Suppressor macrophage treated with lipopolysaccharide for 4 hours (primary cell): ENCODE measurements at places on chromosomes 4 and X.
A peak's percentile ranks its signal among the peaks of the same experiment; 100 is the strongest.

- DNase-seq: no peak
Measured at GRCh38 chr4:85790582-85790981, 315.6 kb downstream of the ARHGAP24 start.

- DNase-seq: peak; percentile 70
Measured at GRCh38 chr4:169410839-169411770, 140.3 kb upstream of the SH3RF1 start.

GRCh38 chr4:37471971-37472370 is 214.2 kb downstream of the RELL1 start:
- DNase-seq: peak; percentile 79

GRCh38 chr4:60759518-60760245 is 440.4 kb upstream of the ADGRL3 start:
- DNase-seq: no peak

GRCh38 chr4:74364256-74364651 is 691 bp upstream of the EREG start:
- DNase-seq: no peak

GRCh38 chr4:134200811-134201215 is 776 bp downstream of the PABPC4L start:
- no peak for DNase-seq

- peak; percentile 87 for DNase-seq
Measured at GRCh38 chr4:105471566-105472176, 2.2 kb downstream of the PPA2 start.

DNA sequence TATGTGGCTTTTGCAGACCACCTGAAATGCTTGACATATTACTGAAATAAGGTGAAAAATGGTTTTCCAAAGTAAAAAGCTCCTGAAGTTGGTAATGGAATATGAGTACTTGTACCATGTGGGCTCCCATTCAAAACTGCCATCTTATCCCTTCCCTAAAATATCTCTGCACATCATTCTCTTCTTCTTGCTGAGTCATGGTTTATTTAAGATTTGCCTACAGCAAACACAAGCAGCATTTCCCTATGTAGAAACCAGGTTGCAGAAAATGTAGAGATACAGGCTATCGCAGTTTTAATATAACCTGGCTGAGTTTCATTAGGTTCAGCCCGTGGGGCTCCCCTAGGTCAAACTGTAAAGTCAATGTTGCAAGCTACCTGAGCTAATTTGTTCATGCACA is 270.1 kb downstream of the NLGN4X start:
- DNase-seq: no peak

DNA sequence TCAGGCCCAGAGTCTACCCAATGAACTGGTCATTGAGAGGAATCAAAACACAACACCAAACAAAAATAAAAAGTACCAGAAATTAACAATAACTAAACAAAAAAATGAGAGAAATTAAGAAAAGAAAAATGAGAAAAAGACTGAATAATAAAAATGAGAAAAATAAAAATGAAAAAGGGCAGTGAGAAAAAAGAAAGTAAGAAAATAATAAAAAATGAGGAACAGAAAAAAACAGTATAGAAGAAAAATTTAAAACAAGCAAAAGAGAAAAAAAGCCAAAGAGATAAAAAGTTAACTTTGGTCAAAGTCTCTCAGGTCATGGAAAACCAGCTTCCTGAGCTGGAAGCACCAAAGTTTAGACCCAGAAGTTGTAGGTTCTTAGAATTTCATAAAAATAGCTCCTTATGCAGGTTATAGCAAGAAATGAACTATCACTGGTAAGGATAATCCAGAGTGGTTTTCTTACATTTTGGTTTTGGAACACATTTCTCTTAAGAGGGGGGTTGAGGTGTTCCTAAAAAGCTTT is 51.0 kb upstream of the WDR17 start:
- DNase-seq: no peak

GRCh38 chrX:96311366-96311765 is 373.3 kb upstream of the DIAPH2 start:
- DNase-seq: no peak

DNA sequence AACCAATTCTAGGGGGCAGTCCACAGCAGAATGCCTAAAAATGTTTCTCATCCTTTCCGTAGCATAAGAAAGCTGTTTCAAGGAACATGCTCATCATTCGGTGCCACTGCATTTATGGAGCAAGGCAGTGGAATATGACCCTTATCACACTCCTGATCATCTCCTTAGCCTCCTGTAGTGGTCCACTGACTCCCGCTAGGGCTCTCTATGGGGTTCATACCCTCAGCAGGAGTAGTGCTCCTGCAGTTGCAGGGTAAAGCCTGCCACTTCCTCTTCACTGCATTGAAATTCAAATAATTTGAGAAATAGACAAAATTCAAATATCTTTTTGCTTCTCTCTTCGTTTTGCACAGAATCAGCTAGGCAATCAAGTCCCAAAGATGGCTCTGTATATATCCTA is 107.0 kb downstream of the NDST3 start:
- DNase-seq: no peak

GRCh38 chrX:39261446-39262147 is 460.3 kb downstream of the MID1IP1 start:
- DNase-seq: peak; percentile 51

GRCh38 chr4:107711831-107712230 is 8.2 kb downstream of the PAPSS1 start:
- DNase-seq: no peak

- no peak for DNase-seq
Measured at GRCh38 chr4:126137782-126138170, 823.0 kb downstream of the FAT4 start.

DNA sequence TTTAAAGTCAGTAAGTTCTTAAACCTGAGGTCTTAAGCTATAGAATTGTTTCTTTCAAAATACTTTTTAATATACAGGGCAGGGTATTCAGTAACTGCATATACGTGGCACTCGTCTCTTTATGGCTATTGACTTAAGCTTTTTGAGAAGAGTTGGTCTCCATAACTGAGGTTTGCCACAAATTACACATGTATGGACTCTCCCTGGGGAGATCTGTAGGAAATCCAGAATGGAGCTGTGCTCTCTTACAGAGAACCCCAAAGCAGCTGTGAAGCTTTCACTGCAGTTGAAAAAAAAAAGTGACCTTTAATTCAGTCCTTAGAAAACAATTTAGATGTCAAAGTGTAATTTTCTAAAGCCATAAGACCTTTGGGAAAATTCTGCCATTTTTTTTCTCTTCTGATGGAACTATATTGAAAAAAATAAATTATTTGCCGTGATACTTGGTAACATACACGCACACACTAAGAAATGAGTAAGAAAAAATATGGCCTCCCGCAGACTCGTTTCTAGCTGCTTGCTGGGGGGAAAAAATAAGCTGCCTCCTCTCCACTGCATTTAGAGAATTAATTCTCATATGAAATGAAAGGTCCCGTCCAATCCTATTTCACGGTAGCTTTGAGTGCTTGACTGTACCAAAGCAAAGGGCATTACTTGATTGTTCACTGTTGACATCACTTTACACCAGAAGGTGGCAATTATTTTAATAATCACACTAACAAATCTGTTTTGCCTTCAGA is 159.4 kb upstream of the TENM3 start:
- DNase-seq: no peak

DNA sequence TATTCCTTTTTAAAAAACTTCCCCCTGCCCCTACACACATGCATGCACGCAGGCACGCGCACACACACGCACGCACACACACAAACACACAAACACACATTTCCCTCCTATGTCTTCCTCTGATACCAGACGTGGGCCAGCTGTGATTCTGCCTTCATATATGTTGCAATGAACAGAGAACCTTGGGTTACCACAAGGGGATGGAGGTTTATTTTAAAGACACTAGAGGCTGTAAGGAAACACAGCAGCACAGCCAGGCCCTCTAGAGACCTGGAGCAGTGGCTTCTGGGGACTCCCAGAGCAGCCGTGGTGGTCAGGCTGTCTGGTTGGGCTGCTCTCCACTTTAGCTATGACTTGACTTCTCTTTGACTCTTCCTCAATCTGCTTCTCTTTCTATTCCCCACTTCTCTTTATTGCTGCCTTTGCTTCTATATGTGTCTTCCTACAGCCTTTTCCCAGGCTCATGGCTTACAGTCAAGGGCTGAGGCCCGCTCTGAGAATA is 3.2 kb upstream of the TLR10 start:
- DNase-seq: peak; percentile 94

DNA sequence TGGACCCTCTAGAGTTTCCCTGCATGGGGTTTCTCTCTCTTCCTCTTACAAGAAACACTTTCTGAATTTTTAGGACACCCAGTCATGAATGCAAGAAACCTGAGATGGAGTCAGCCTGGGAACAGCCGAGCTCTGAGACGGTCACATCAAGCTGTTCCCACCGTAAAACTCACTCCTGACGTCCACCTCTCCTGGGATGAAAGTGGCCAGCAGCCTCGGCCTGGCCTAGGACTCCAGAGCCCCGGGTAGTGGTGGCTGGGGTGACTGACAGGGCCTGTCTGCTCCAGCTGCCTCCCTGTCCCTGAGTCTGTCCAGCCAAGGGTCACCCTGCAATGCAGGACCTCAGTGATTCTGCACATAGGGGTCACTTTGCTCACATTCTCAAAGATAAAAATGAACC is 217.8 kb downstream of the SHOX start:
- DNase-seq: no peak

DNA sequence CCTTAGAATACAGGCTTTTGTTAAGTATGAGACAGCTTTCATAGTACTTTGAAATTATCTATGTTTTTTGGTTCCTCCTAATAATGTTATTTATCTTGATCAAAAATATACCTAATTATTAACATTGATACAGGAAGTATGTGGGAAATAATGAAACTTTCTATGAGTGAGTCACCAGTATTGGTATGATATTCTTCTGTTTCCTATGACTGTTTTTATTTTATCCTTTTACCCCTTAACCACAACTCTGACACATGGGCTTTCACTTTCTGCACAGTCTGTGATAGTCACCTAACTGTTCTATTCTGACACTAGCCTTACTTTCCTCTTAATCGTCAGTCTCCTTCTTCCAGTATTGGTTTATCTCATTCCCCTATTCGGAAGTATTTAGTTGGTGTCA is 4.7 kb downstream of the THAP9 start:
- peak; percentile 64 for DNase-seq

DNA sequence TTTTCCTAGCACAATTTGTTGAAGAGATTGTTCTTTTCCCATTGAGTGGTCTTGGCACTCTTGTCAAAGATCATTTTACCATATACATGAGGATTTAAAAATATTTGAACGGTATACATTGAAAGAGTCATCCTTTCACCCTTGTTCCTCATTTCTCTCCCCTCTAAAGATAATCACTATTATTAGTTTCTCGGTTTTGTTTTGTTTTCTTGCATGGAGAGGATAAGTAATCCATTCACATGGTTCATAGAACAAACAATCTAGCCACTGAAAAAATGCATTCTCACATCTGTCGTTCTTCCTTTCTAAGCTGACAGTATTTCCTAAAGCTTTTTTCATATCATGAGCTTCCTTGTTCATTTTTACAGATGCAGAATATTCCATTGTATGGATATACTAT is 39.2 kb upstream of the MSMO1 start:
- DNase-seq: no peak

GRCh38 chr4:89438102-89438831 is 130.7 kb upstream of the GPRIN3 start:
- DNase-seq: peak; percentile 87

GRCh38 chr4:7027284-7027683 is 15.9 kb upstream of the TADA2B start:
- no peak for DNase-seq

DNA sequence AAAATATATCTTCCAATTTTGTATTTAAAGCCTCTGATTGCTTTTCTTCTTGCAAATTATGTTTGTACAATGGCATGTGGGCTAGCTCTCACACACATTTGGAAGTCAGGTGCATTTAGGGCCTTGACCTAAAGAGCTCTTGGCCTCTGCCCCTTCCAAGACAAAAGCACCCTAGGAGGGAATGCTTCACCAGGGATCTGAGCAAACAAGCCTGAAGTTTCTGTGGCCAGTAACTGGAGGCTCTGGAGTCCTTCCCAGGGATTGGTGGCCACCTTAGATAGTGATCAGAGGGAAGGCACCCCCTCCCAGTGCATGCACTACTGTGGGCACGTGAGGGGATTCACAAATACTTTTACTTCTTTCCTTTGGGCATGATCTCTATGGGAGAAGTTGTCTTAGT is 60.3 kb upstream of the DIPK2B start:
- no peak for DNase-seq

DNA sequence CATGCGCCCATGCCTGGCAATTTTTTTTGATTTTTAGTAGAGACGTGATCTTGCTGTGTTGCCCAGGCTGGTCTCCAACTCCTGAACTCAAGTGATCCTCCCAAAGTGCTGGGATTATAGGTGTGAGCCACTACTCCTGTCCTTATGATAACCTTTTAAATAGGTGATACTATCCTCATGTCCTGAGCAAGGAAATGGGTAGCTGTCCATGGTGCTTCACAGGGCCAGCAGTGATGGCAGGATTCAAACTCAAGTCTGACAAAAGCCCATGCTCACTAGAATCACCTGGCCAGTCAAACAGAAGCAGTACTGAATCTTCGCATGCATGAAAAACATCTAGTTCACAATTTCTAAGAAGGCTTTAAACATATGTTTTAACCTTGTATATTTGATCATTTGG is 235.1 kb downstream of the NR3C2 start:
- DNase-seq: no peak

DNA sequence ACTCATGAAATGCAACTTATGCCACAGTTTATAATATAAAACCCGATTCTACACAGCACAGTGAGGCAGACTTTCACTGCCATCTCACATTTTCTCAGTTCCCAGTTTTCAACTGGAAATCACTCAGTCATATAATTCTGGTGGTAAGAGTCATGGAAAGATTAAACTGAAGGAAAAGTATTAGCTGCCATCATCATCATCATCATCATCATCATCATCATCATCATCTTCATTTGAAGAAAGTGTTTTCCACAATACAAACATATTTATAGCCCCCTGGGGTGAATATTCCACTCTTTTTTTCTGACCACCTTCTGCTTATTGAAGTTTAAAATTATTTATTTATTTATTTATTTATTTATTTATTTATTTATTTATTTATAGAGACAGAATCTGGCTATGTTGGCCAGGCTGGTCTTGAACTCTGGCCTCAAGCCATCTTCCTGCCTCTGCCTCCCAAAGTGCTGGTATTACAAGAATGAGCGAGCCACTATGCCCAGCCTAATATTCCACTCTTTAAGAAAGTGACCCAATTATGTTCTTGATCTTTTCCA is 6.0 kb upstream of the UBQLN2 start:
- DNase-seq: no peak

DNA sequence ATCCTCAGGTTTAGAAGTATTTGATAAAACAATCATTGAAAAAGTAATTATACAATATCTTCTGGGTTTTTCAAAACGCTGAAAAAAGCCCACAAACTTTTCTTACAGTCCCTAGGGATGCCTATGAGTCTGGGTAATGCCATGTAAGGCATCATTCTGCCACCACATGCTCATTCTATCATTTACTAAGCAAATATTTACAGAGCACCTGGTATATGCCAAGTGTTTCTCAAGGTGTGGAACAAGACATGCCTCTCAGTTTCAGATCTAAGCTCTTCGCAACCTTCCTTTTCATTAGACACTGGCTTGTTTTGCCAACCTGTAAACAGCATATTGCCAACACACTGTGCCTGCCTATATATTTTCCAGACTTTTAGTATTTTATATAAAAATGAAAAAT is 17.7 kb downstream of the MID1 start:
- no peak for DNase-seq

GRCh38 chrX:50638123-50638522 is 167.5 kb upstream of the DGKK start:
- no peak for DNase-seq

GRCh38 chr4:113474017-113474416 is 287.5 kb downstream of the CAMK2D start:
- DNase-seq: peak; percentile 16

GRCh38 chrX:130645955-130646583 is 244.3 kb downstream of the RBMX2 start:
- DNase-seq: no peak
